ENCODE measurements at places on chromosomes 16 and 17.
A peak's percentile ranks its signal among the peaks of the same experiment; 100 is the strongest.

GRCh38 chr17:47694581-47695428 is 844 bp downstream of the TBKBP1 start:
- DNase-seq: no peak

DNA sequence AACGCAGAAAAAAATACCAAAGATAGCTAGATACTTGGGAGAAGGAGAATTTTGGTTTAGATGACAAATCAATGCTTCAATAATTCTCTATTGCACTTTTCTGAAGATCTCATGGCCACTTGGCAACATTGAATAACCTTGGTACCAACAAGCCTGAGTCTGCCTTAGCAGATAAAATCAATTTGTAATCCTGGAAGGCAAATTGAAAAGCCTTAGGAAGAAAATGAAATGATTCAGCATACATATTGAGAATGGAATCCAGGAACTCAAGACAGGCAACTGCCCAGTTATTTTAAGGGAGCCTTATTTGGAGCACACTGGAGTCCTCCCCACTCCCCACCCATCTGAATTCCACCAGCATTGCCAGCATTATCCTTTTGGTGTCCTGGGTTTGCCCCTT is 109.3 kb upstream of the SOX9 start:
- DNase-seq: no peak

DNA sequence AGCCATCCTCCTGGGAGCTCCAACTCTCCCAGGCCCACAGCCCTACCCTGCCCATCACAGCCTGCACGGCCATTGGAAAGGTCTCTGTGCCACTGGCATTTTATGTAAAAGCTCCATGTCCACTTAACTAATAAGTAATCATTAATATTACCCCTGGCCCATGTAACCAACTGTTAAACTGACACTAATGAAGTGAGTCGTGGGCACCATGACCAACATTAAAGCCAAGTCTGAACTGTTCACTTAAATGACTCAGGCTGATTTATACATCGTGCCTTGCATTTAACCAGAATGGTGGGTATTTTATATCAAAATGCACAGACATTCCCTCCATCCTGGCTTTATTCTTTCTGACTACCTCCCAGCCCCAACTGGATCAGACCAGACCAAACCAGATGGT is 229.3 kb downstream of the SOX9 start:
- DNase-seq: no peak

DNA sequence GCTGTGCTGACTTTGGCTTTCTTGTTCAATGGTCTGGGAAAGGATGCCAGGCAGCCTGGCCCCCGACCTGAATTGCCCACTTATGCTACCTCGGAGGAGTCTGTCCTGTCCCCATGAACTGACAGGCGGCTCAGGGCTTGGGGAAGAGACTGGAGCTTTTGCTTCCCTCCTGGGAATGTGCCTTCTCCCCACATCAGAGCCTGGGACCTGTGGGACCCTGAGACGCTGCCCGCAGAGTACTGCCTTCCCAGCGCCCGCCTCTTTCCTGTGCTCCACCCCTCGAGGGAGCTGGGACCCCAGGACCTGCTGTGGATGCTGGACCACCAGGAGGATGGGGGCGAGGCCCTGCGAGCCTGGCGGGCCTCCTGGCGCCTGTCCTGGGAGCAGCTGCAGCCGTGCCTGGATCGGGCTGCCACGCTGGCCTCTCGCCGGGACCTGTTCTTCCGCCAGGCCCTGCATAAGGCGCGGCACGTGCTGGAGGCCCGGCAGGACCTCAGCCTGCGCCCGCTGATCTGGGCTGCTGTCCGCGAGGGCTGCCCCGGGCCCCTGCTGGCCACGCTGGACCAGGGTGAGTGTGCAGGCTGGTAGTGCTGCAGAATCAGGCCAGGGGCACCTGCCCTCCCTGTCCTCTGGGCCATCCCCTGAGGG is 18.5 kb downstream of the FCSK start:
- no peak for DNase-seq

- no peak for DNase-seq
These were observed 31.3 kb downstream of the PHLPP2 start for GRCh38 chr16:71693164-71693563.

- no peak for DNase-seq
These were observed 103.0 kb upstream of the SHISA6 start for GRCh38 chr17:11138023-11138422.

GRCh38 chr16:4384509-4384942 is 12.9 kb downstream of the VASN start:
- DNase-seq: no peak

GRCh38 chr16:58579587-58579986 is 50.0 kb downstream of the CNOT1 start:
- no peak for DNase-seq

DNA sequence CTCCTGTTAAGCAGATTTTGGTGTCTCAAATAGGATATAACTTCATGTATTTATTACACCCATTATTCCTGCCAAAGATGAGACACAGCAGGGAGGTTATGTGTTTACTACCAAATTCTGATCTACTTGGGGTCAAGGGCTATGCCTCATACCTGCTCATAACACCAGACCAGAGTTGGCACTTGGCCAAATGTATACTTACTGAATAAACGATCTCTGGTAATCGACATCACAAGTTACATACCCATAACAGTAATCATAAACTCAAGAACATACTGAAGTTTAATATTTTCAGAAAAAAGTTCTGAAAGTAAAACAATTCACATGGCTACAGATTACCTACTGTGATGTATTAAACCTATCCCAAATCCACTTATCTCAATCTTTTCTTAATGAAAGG is 2.9 kb downstream of the TMEM170A start:
- no peak for DNase-seq

GRCh38 chr17:65231086-65231485 is 93.9 kb downstream of the RGS9 start:
- no peak for DNase-seq

DNA sequence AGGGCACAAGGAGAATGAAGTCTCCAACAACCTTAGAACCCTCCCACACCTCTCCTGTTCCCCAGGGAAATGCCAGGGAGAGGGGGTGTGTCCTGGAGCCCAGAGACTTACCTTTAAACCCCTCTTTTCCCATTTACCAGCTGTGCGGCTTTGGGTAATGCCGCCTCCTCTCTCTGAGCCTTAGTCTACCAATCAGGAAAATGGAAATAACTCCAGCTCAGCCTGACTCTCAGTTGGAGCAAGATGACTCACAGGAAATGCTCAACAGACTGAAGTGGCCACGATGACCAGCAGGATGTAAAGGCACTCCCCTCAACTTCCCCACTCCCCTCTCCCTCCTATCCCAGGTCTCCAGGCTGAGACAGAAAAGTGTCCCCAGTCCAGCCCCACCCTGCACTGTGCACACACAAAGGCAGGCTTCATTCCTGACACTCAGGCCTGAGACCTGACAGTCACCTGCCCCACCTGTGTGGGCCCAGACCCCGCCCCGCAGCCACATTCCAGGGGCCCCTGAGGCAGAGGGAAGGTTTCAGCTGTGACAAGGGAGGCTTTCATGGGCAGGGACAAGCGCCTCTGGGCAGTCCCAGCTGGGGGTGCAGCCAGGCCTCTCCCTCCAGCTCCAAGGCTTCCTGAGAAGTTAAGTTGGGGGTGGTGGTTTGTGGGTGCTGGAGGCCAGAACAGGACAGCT is 3.0 kb upstream of the KRT15 start:
- no peak for DNase-seq

- DNase-seq: no peak
These were observed 60.1 kb upstream of the DYNLRB2 start for GRCh38 chr16:80480664-80481063.

- no peak for DNase-seq
These were observed 146.6 kb downstream of the USP22 start for GRCh38 chr17:20896153-20896649.

DNA sequence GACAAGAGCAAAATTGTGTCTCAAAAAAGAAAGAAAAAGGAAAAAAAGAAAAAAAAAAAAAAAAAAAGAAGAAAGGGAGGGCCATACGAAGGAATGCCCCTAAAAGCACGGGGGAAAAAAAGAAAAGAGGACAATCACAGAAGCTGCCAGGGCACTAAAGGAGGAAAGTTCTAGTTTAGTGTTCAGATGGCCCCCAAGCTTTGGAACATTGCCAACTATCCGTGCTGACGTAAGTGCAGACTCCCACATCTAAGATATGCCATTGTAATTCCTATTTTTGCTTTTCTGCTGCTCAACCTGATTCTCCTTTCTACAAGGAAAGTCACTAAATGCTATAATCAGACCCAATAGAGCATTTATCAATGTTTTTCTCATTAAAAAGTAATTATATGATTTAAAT is 842.1 kb downstream of the KCNJ2 start:
- no peak for DNase-seq

- peak; percentile 84 for DNase-seq
These were observed 33.5 kb upstream of the SKAP1 start for GRCh38 chr17:48463526-48463925.

GRCh38 chr17:29331075-29331707 is 37.2 kb upstream of the NUFIP2 start:
- DNase-seq: no peak

- DNase-seq: no peak
These were observed 28.8 kb downstream of the HEATR6 start for GRCh38 chr17:60049936-60050335.

GRCh38 chr16:75658175-75658574 is 10.6 kb downstream of the TERF2IP start:
- DNase-seq: no peak

DNA sequence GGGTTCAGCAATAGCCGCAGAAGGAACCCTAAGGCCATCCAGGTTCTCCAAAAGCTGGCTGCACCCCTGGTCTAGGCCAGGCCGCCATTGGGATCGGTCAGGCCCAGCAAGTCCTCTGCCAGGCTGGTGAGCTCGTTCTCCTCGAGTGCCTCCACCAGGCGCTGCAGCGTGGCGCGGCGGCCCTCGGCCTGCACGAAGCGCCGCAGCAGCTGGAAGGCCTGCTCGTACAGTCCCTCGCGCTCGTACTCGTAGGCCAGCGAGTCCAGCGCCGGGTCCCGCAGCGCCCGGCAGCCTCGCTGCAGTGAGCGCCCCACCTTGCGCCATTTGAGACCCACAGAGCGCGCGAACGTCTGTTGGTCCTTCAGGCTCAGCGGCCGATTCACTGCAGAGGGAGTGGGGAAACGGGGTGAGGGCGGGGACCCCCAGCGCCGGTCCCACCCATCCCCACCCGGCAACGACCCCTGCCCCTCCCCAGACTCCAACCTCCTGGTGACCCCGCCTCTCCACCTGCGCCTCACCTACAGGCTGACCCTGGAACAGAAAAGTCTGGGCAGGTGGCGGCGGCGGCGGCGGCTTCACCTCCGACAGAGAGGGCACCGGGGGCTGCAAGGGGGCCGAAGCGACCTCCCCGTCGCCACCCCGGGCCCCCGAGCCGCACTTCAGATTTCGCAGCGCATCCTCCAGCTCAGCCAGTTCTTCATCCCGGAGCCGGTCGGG is 3.9 kb upstream of the B3GNT9 start:
- DNase-seq: no peak

- DNase-seq: no peak
These were observed 1744.2 kb downstream of the TP53TG3F start for GRCh38 chr16:35203636-35204035.

DNA sequence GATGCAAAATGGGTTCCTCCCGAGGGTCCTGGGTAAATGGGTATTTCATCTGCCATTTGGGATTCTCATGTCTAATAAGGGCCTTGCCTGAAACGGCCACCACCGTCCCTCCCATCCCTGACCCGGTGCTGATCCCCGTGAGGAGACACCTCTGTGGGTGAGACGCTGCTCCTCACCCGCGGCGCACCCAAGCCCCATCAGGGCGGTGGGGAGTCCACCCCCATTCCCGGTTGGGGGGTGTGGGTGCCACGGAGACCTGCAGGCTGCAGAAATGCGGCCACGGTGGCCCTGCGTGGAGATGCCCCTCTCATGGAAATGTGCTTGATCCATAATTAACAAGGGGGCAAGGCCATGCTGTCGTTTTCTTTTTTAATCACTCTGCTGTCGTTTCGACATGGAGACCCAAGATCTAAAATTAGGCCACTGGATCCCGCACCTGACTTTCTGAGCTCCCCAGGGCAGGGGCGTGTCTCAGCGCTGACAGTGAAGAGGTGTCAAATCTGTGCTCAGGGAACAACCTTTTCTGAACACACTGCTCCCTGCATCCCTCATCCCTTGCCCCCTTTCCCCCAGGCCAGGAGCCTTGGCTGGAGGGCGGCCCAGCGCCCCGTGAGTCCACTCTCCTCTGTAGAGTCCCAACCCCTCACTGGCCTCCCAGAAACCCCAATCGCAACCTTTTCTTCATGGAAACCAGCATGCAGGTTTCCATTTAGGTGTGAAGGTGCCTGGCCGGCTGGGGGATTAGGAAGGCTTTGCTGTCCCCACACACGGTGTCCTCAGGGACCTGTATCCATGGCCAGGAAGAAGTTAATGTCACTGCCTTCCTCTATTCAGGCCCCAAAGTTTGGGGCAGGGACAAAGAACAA is 38.9 kb downstream of the PEMT start:
- DNase-seq: no peak

GRCh38 chr16:68627951-68628425 is 17.1 kb upstream of the CDH3 start:
- no peak for DNase-seq

DNA sequence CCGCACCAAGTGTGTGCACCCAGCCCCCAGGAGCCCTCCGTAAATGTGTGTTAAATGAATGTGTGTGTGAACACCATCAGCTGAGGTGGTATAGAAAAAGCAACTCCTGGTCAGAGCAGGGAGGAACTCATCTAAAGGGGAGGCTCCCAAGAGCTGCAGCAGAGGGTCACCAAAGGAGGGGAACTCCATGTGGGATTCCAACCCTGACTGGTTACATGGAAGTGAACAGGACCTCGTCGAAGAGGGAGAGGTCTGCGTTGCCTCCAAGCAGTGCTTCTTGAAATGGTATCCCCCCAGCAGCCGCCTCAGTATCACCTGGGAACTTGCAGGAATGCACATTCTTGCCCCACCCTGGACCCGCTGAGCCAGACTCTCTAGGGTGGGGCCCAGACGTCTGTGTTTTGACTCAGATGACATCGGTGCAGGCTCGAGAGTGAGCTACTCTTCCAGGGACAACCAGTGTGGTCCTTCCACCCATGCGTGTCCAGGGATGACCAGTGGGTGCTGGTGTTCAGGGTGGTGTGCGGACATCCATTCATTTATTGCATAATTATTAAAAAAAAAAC is 30.8 kb downstream of the ADCY9 start:
- DNase-seq: no peak

DNA sequence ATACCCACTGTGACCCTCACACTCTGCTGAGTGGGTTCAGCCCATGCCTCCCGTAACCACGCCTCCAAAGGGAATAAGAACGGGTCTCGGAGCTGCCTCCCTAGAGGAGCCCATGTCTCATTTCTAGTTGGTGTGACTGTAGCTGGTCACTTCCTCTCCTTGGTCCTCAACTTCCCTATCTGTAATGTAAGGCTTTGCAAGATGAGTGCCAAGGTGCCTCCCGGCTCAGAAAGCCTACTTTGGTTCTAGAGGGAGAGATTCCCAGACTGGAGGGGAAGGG is 20.8 kb downstream of the C16orf74 start:
- no peak for DNase-seq

Measured in forelimb muscle (tissue), 1 donor.